ENCODE measurements at places on chromosomes 4 and X.

- H3K4me3 ChIP-seq, result no peak overlapping the region
- no peak overlapping the region for H3K27ac ChIP-seq
- no peaks in the 10 kb centered on the region for H3K27me3 ChIP-seq
- no peaks in the 10 kb centered on the region for H3K36me3 ChIP-seq
Observed at GRCh38 chr4:176262243-176262642, 6.8 kb downstream of the ASB5 start.

- no peak overlapping the region for H3K27ac ChIP-seq
- H3K4me3 ChIP-seq, result no peak overlapping the region
- H3K36me3 ChIP-seq, result no peaks in the 10 kb centered on the region
Observed at GRCh38 chrX:81390237-81390636, 188.3 kb downstream of the SH3BGRL start.

DNA sequence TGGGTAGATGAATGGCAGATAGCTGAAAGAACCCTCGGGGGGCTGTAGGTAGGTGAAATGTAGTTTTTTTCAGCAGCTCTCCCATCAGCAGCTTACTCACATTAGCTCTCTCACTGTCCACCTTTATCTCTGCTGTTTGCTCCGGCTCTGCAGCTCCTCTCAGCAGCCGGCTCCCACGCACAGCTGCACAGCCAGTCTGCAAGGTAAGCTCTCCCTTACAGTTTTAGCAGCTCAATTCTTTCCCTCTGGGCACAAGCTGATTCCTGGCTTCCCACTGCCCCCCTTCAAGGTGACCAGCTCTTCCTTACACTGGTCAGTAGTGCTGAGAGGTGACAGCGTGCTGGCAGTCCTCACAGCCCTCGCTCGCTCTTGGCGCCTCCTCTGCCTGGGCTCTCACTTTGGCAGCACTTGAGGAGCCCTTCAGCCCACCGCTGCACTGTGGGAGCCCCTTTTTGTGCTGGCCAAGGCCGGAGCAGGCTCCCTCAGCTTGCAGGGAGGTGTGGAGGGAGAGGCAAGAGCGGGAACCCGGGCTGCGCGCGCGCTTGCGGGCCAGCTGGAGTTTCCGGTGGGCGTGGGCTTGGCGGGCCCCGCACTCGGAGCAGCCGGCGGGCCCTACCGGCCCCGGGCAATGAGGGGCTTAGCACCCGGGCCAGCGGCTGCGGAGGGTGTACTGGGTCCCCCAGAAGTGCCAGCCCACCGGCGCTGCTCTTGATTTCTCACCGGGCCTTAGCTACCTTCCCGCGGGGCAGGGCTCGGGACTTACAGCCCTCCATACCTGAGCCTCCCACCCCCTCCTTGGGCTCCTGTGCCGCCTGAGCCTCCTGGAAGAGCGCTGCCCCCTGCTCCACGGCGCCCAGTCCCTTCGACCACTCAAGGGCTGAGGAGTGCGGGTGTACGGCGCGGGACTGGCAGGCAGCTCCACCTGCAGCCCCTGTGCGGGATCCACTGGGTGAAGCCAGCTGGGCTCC lies 393.6 kb downstream of the CENPC start:
- H3K4me3 ChIP-seq, result no peak overlapping the region
- H3K36me3 ChIP-seq, result no peaks in the 10 kb centered on the region
- no peaks in the 10 kb centered on the region for H3K27me3 ChIP-seq
- H3K27ac ChIP-seq, result no peak overlapping the region

DNA sequence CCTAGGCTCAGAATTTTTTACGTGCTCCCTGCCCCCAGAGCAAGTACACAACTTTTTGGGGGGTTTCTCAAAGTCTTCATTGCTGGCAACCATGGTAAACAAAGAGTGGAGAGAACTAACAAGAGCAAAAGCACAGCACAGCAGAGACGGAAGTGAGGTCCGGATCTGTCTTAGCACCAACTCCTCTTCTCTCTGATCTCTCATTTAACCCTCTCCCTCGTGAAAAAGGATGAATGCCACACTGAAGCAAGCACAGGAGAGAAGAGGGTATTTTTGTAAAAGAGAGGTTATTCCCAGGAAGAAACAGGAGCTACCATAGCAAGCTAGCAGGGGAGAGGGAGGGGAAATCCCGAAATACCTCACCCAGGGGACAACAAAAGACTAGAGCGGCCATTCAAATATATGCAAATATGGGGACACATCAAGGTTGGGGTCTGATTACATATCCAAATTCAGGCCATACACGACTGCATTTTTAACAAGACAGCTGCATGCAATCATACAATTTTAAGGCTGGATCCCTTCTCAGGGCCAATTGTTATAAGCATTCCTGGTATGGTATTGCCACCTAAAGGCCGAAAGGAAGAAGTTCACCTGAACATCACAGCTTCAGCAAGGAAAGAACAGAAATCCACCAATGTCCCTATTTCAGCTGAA lies 46.6 kb downstream of the CD40LG start:
- no peaks in the 10 kb centered on the region for H3K27me3 ChIP-seq
- no peaks in the 10 kb centered on the region for H3K36me3 ChIP-seq
- no peak overlapping the region for H3K4me3 ChIP-seq
- H3K27ac ChIP-seq, result no peak overlapping the region

All from stomach (tissue), 19 donors.